ENCODE measurements at places on chromosomes 2 and 18.
A peak's percentile ranks its signal among the peaks of the same experiment; 100 is the strongest.

GRCh38 chr2:166773308-166773949, 114.9 kb upstream of the XIRP2 start:
- DNase-seq: no peak

DNA sequence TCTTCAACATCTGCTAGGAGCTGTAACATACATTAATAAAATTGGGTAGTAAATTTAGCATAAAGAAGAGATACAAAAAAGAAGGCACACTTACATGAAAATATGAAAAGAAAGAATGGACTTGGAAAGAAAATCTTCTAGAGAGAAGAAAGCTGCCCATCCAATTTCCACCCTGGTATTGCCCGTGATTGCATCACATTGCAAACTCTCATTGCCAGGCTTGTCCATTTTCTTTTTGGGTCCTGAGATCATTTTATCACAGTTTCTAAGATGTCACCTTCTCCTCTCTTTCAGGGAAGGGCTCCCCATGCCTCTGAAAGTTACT, 321.5 kb downstream of the RND3 start:
- DNase-seq: no peak

- DNase-seq: no peak
These were observed 34.2 kb downstream of the SAP130 start for GRCh38 chr2:127993659-127994058.

DNA sequence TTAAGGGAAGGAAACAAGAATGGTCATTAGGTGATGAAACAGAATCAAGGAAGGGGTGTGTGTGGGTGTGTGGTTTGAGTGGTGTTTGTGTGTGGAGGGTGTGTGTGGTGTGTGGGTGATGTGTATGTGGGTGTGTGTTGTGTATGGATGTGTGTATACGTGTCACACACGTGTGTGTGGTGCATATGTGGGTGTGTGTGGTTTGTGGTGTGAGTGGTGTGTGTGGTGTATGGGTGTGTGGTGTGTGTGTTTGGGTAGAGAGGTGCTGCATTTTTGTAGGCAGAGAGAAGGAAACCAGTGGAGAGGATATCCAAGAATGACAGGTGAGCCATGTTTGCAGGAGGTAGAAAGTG, 1.1 kb upstream of the CEP192 start:
- peak; percentile 52 for DNase-seq

All from activated naive CD4-positive, alpha-beta T cell treated with Interleukin-2 at 50 U/mL for 16 hours (primary cell).